ENCODE measurements at places on chromosomes 2 and 18.
A peak's percentile ranks its signal among the peaks of the same experiment; 100 is the strongest.

DNA sequence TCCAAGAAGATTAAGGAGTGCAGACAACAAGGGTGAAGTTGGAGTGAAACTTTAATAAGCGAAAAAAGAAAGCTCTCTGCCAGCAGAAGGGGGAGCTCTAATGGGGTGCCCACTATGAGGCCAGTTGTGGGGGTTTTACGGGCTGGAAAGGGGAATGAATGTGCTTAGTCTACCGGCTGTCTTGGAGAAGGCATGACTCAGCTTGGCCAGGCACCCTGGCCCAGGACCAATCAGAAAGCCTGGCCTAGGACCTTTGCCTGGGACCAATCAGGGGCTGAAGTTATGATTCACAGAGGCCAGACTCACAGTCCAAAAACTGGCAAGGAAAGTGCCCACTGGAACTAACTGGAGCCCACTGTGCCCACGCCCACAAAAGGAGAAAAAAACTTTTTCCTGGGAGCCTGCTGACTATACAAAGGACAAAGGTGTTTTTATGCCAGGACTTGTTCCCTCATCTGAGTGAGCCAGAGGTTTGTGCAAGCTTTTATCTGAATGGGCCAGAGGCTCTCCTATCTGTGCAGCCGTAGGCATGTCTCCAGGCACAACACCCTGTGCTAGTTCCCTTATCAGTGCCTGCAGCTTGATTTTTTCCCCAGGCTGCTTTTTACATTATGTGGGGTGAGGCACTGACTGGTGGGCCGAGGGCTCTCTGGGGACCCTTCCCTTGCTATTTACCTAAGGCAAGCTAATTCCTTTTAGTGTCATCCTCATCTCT lies 18.6 kb downstream of the CMPK2 start:
- no peak for DNase-seq

DNA sequence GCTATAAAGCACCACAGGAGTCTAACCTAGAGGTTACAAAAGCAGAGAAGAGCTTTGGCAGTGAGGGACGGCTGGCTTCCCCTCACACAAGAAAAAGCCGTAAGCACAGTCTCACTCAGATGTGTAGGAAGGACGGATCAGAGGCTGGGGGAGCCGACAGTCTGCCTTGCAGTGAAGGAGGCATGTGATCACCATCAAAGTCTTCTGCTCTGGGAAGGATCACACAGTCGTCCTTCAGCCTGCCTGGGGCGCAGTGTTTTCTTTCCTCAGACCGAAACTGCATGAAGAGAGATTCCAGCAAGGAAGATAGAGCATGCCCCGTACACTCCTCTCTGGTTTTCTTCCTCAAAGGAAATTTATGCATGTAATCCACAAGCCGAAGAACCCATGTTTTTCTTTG lies 24.1 kb downstream of the GATA6 start:
- no peak for DNase-seq

GRCh38 chr2:204024906-204025475 lies 88.4 kb downstream of the ICOS start:
- DNase-seq, result no peak

DNA sequence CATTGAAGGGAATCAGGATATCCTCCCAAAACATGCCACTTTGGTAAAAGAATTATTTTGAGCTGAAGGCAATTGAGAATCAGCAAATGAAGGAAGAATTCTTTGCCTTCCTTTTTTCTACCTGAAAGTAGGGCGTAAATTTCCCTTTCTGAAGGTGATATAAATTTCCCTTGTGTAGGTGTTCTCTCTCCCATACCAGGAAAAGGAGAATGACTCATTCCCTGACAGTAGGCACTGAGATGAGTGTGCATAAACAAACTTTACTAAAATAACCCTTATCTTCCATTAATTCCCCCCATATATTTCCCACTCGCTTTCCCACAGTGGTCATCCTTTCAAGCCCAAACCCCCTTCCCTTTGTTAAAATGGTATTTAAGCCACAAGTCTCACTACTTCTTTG lies 1339.0 kb downstream of the LRP1B start:
- DNase-seq, result no peak

- no peak for DNase-seq
These were observed 192.8 kb upstream of the RAB12 start for GRCh38 chr18:8416212-8417019.

GRCh38 chr2:73268366-73268829 lies 15.9 kb downstream of the FBXO41 start:
- DNase-seq, result no peak

- DNase-seq, result no peak
These were observed 339.4 kb downstream of the DCC start for GRCh38 chr18:52679354-52679753.

- DNase-seq, result no peak
These were observed 106.1 kb downstream of the MYO1B start for GRCh38 chr2:191351298-191351697.

- DNase-seq, result no peak
These were observed 100.9 kb downstream of the BAZ2B start for GRCh38 chr2:159515441-159515840.

GRCh38 chr2:1823187-1824169 lies 79.2 kb upstream of the PXDN start:
- DNase-seq, result no peak

- no peak for DNase-seq
These were observed 575 bp downstream of the TMEM150A start for GRCh38 chr2:85601771-85602475.

- DNase-seq, result no peak
These were observed 3.3 kb downstream of the KLHL30 start for GRCh38 chr2:238141541-238142318.

DNA sequence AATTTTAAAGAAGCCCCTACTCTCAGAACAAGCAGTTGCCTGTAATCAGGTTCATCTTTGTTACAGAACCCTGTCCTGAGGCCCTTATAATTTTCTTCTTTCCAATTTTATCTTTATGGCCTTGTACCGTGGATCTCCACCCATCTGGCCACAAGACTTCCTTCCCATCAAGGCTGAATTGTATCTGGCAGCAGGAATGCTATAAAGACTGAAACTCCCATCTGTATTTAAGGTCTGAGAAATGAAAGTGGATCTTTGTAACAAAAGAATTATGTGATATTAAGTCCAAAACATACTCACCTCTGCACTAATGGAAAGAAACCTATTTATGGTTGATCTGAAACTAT lies 91.8 kb downstream of the METTL8 start:
- DNase-seq, result no peak

DNA sequence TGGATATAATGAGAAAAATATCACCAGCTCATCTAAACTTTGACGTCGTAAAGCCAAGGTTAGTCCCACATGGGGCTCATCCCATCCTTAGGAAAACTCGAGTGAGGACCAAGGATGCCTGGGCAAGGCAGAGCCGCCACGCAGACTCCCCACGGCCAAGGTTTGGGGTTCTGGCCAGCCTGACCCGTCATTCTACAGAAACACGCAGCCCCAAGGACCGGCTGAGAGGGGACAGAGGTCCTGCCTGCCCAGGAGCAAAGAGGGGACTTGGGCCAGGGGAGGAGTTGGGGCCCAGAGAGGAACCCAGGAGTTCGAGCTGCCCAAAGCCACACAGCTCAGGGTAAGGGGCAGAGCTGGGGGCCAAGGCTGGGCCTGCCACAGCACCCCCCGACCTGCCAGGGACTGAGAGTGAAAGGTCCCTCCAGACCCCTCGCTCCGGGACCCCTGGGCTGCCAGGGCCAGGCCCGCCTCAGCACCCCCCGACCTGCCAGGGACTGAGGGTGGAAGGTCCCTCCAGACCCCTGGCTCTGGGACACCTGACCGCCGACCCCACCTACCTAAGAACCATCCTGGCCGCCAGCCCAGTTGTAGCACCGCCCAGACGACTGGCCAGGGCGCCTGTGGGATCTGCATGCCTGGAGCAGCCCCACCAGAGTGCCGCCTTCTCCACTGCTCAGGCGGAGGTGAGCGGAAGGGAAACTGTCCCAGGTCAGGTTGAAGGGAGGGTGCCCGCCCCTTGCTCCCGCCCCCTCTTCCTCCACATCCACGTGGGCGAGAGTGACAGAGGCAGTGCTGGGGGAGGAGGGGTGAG lies at the start of gene PDCD1:
Gene PDCD1 (minus strand): TSS at position 689 of the 811 bp plus-strand sequence. CDS start 56 bp downstream, at position 633.
- peak; percentile 84 for DNase-seq

GRCh38 chr18:28412521-28412920 lies 235.6 kb upstream of the CDH2 start:
- no peak for DNase-seq

DNA sequence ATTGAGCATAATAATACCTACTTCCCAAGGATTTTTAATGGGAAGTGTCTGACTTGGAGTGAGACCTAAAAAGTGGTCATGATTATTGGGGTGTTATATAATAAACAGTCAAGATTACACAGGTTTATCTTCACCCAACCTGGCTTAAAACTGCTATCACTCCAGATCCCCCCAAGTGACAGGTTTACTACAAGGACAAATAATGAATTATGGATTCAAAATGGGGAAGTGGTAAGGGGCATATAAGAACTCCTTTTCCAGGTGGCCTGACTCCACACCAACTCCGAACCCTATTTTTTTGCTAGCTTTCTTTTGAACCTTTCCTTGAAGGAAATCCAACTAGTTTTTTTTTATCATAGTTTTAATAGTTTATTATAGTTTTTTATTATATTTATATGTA lies 663.0 kb upstream of the FANCL start:
- DNase-seq, result no peak

DNA sequence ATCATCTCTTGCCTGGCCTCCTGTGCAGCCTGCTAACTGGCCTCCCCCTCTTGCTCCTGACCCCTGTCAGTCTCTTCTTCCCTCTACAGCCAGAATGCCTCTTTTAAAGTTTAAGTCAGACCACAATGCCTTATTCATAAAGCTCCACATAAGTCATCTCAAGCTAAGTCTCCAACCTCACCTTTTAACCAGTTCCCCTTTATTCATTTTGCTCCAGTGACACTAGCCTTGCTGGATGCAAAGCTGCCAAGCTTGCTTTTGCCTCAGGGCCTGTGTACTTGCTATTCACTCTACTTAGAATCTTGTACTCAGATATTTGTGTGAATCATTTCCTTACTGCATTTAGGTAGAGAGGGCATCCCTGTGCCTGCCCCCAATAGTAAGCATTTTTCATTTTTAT lies 180.9 kb downstream of the PDE1A start:
- DNase-seq, result no peak

DNA sequence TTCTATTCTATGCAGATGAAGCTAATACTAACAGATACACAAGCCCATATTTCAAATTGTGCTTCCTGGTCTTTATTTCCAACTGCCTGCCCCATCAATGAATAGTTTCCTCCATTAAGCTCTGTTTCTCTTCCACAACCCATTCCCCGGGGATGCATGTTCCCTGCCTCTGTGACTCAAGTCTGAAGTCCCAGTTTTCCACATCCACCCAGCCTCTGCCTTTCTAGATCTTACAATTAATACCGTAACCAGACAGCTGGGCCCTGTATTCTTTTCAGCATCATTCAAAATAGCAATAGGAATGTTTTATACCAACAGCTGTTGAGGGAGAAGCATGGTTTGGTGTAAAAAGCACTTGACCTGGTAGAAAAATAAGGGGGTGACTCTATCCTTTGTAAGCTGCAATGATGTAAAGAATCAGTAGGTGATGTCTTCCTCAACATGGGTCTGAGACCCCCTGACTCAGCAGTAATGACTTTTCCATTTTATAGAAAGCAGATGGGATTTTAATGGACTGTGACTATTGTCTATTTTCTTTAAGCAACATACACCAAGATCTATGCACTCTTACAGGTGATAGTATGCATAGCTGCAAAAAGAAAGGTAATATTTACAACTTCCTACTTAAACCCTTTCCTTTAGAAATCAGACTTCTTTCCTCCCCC lies 46.1 kb upstream of the DAPL1 start:
- DNase-seq, result no peak

GRCh38 chr2:52732849-52733395 lies 1034.7 kb upstream of the CHAC2 start:
- no peak for DNase-seq

- DNase-seq, result no peak
These were observed 362.2 kb upstream of the KCNH7 start for GRCh38 chr2:163200741-163201140.

DNA sequence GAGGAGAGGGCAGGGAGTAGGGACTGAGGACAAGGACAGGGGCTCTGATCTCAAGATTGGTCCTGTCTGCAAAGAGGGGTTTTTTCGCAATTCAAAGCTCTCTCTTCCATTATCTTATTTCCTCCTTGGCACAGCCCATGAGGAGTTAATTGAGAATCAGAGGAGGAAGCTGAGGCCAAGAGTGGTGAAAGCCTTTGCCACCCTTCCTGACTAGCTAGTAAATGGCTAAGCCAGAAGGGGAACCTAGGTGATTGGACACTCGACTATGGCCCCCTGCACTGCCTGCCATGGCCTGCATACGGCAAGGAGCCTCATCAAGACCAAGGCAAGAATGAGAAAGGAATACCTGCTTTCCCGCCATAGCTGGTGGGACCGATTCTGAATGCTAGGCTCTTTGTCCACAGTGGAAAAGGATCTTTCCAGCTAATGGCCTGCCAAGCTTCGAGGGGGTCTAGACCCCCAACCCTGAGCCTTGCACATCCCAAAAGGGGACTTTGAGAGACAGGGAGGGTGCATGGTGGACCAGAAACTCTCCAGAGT lies 237.9 kb downstream of the HAUS1 start:
- no peak for DNase-seq

DNA sequence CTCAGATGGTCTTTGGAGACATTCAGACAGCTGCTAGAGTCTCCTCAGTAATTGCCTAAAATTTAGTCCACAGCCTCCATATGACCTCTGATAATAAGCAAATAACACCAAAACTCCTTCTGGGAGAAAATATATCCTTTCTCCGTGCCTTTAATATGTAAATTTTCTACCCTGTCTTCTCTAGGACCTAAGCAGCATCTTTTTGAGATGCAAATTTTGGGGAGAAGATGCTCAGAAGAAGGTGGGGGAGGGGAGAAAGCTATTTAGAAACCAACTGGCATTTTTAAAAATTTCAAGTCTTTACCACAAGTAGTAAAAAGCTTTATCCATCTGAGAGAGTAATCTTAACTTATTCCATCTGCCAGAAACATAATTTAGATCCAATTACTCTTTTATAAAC lies 120.4 kb upstream of the MSH6 start:
- DNase-seq, result no peak

DNA sequence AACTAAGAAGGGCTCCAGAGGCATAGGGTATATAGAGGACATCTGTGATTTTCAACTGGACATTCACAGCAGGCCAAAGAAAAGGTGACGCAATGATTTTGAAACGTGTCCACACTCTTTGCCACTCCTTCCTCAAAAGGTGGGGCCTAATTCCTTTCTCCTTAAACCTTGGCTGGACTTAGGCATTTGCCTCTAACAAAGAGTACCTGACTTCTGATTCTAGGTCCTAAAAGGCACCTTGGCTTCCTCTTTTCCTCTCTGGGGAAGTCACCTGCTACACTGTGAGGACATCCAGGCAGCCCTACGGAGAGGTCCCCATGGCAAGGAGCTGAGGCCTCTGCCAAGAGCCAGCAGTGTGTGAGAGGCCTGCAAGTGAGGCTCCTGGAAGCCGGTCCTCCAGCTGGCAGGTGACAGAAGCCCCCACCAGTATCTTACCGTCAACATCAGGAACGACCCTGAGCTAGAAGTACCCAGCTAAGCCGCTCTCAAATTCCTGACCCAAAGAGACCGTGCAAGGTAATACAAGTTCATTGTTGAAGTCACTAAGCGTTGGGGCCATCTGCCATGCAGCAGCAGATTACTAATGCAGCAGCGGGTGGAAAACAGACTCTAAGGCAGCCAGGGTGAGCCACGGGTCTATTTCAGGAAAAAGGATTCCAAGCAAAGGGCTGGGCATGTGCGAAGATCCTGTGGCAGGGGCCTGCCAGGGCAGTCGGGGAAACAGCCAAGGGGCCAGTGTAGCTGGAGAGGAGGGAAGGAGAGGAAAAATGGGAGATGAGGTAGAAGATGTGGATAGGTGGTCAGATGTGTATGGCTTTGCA lies 7.4 kb upstream of the HES6 start:
- no peak for DNase-seq

- no peak for DNase-seq
These were observed 135.5 kb downstream of the MYO3B start for GRCh38 chr2:170313347-170313991.

Measured in stimulated activated CD4-positive, alpha-beta T cell treated with anti-CD3 and anti-CD28 coated beads, Interleukin-2, amount 100 ng/mL, for 24 hours (primary cell).